Upper lobe of left lung (tissue), 6 donors: ENCODE measurements at places on chromosomes 7 and 10.
A peak's percentile ranks its signal among the peaks of the same experiment; 100 is the strongest.

- no peak overlapping the region for H3K27ac ChIP-seq
- H3K36me3 ChIP-seq, result no peaks in the 10 kb centered on the region
- no peak overlapping the region for H3K4me3 ChIP-seq
- no peaks in the 10 kb centered on the region for H3K27me3 ChIP-seq
These were observed 7.6 kb upstream of the BAG3 start for GRCh38 chr10:119643306-119644204.

DNA sequence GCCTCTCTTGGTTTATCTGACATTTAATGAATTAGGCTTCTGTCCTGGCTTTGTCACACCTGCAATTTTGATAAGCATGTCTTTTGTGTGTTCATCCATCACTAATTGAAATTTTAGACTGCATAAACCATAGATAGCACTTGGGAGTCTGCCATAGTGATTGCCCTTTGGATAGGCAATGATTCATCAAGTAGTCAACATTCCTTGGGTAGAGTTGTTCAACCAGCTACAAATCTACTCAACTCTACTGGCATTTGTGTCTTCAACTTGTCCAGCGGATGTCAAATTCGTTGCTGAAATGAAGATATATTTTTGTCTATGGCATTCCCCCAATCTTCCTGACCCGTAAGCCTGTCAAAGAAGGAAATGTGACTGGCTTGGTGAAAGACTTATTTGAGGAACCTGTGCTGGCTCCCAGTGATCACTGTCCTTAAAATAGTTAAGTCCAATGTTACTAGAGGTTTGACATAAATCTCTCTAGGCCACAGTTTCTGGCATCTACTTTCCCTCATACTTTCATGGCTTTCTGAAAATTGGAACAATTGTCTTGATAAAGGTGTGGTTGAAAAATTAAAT lies 33.7 kb upstream of the CREB5 start:
- H3K4me3 ChIP-seq, result no peak overlapping the region
- DNase-seq, result no peak
- no peaks in the 10 kb centered on the region for H3K36me3 ChIP-seq
- H3K4me1 ChIP-seq, result no peaks in the 10 kb centered on the region

GRCh38 chr10:100737355-100738054 lies 7.9 kb upstream of the PAX2 start:
- H3K4me3 ChIP-seq, result peak overlapping the region; percentile 31
- H3K4me1 ChIP-seq, result peaks cover 40% of the 10 kb centered on the region
- peaks cover 74% of the 10 kb centered on the region for H3K27me3 ChIP-seq
- H3K36me3 ChIP-seq, result no peaks in the 10 kb centered on the region

- no peak overlapping the region for H3K27ac ChIP-seq
- no peaks in the 10 kb centered on the region for H3K36me3 ChIP-seq
- no peak overlapping the region for H3K4me3 ChIP-seq
- H3K27me3 ChIP-seq, result no peaks in the 10 kb centered on the region
- DNase-seq, result no peak
These were observed 338.0 kb upstream of the KIAA1217 start for GRCh38 chr10:23870651-23871610.

DNA sequence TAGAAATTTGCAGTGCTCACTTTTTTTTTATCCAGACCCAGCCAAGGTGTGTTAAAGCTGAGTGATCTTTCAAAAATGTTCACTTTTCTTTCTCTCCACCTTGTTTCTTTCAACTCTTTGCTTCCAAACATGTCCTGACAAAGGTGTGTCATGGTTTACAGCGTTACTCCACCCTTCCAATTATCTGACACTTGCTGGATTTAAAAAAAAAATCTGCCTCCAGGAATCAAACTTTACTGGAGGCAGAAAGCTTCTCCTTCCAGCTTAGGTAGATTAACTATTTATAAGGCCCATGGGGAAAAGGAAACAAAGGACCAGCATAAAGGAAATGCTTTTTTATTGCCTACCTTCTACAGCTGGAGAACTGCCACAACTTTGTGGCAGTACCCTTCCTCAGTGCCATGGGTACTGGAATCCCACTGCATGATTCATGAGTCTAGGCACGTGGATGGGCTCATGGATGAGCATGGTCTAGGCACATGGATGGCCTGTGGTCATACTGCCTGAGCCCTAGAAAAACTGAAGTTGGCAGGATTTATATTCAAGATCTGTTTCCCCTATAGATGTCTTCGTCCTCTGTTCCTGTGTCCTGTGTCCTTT lies at the start of gene COL17A1:
Gene COL17A1 (minus strand): TSS at position 80 of the 600 bp plus-strand sequence. CDS start 5,207 bp downstream, outside the sequence.
- H3K27me3 ChIP-seq, result no peaks in the 10 kb centered on the region
- peak within 1 kb of the TSS; percentile 20 for H3K27ac ChIP-seq
- no peaks in the 10 kb centered on the region for H3K4me1 ChIP-seq
- H3K36me3 ChIP-seq, result no peaks in the 10 kb centered on the region

GRCh38 chr10:95330966-95331453 lies 40.2 kb upstream of the PDLIM1 start:
- H3K27me3 ChIP-seq, result no peaks in the 10 kb centered on the region
- H3K4me1 ChIP-seq, result peaks cover 51% of the 10 kb centered on the region
- no peak overlapping the region for H3K4me3 ChIP-seq
- no peak overlapping the region for H3K27ac ChIP-seq
- no peaks in the 10 kb centered on the region for H3K36me3 ChIP-seq
- no peak for DNase-seq

GRCh38 chr7:48255046-48255445 lies 83.8 kb downstream of the ABCA13 start:
- H3K4me1 ChIP-seq, result no peaks in the 10 kb centered on the region
- H3K36me3 ChIP-seq, result no peaks in the 10 kb centered on the region
- DNase-seq, result no peak
- H3K27ac ChIP-seq, result no peak overlapping the region

DNA sequence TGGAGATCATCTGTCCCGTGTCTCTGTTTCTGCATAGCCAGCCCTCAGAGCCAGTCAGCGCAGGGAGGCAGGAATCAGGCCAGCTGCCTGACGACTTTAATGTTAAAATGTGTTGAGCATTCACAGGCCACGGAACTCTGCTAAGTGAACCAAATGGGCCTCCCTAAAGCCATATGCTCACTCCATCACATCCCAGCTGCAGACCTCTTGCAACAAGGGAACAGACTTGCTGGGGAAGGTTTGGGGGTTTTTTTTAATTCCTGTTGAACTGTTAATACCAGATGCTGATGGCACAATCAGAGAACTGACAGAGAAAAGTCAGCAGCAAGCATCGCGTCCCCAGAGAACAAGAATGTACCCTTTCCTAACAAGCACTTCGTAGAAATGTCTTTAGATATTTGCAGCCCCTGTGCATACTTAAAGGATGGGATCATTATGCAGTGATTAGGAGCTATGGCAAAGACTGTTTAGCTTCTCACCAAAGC lies 900.4 kb upstream of the AUTS2 start:
- no peaks in the 10 kb centered on the region for H3K27me3 ChIP-seq
- no peaks in the 10 kb centered on the region for H3K4me1 ChIP-seq

- H3K27me3 ChIP-seq, result no peaks in the 10 kb centered on the region
- no peak overlapping the region for H3K4me3 ChIP-seq
- H3K4me1 ChIP-seq, result no peaks in the 10 kb centered on the region
- no peaks in the 10 kb centered on the region for H3K36me3 ChIP-seq
These were observed 64.8 kb downstream of the THSD7A start for GRCh38 chr7:11767148-11767547.

DNA sequence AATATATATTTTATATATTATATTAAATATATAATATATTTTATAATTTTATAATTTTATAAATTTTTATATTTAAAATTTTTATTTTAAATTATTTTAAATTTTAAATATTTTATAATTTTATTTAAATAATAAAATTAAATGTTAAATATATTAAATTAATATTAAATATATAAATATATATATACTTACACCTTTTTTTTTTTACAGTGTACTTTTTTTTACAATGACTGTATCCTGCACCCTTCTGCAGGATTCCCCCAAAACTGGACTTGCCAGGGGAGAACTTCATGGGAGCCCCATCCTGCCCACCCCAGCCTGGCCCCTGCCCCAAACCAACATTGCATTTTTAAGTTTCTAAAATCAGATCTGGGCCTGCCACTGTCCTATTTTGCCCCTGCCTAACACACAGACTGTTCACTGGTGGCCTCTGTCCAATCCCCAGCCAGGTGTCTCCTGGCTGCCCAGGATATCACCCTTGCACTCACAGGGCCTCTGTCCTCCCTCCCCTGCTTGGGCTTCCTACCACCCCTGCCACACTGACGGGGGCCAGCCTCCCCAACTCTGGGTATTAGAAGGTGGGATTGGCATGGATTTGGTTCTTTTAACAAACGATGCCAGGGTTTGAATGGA lies 138.0 kb downstream of the ADCY1 start:
- H3K4me1 ChIP-seq, result peaks cover 5% of the 10 kb centered on the region
- no peak overlapping the region for H3K4me3 ChIP-seq
- DNase-seq, result no peak
- no peak overlapping the region for H3K27ac ChIP-seq

DNA sequence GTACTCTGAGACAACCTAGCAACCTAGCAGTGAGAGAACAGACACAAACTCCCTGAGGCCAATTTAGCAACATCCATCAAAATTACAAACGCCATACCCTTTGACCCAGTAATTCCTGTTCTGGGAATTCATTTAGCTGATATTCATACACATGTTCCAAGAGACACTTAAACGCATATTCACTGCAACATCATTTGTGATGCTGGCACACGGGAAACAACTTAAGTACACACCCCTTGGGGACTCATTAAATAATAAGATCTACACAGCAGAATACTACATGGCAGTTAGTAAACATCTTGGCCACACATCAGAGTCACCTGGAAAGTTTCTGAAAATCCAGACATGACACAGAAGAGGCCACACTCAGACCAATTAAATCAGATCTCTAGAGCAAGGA lies 17.6 kb downstream of the NUDCD3 start:
- peaks cover 5% of the 10 kb centered on the region for H3K4me1 ChIP-seq
- H3K27ac ChIP-seq, result no peak overlapping the region
- DNase-seq, result no peak
- no peak overlapping the region for H3K4me3 ChIP-seq

- no peak overlapping the region for H3K4me3 ChIP-seq
- no peak for DNase-seq
- no peak overlapping the region for H3K27ac ChIP-seq
These were observed 97.6 kb downstream of the CUX1 start for GRCh38 chr7:101915000-101915399.

DNA sequence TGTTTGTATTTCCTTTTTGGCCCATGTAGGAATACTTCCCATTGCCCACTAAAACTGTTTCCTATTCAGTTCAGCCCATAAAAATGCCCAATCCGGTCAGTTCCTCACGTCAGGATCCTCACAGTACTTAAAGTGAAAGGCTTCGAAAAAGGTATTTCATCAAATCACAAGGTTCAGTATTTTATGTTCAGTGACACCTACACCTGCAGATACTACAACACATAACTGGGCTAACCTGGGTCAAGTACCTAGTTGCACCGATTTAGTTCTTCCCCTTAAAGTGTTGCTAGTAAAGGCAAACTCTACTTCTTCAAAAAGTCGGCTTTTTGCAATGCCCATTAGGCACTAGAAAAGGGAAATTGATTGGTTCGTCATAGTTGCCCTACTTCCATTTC lies 1.1 kb downstream of the SNX13 start:
- peak overlapping the region; percentile 99 for H3K27ac ChIP-seq
- H3K36me3 ChIP-seq, result no peaks in the 10 kb centered on the region
- peaks cover 15% of the 10 kb centered on the region for H3K4me1 ChIP-seq
- H3K27me3 ChIP-seq, result no peaks in the 10 kb centered on the region
- no peak for DNase-seq
- H3K4me3 ChIP-seq, result peak overlapping the region; percentile 89

DNA sequence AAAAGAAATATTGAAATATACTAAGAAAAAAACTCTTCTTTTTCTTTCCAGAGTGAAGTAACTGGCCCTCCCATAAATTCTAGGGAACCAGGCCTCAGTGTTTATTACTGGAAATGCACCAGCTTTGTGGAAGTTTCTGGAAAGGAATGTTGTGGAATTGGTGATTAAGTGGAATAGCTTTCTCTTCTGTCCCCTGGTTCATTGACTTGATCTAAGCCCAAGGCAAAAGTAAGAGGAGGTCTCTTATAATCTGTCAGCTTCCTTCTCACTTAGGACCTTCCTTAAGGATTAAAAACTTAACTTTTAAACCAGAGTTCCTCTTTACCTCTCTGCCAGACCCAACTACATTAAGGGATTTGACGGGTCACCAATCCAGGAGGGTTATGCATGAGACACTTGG lies 266.2 kb downstream of the SLC25A13 start:
- DNase-seq, result no peak
- H3K27ac ChIP-seq, result no peak overlapping the region
- H3K4me3 ChIP-seq, result no peak overlapping the region
- no peaks in the 10 kb centered on the region for H3K4me1 ChIP-seq
- H3K36me3 ChIP-seq, result no peaks in the 10 kb centered on the region

- no peaks in the 10 kb centered on the region for H3K36me3 ChIP-seq
- peaks cover 22% of the 10 kb centered on the region for H3K4me1 ChIP-seq
- no peak overlapping the region for H3K4me3 ChIP-seq
- no peak for DNase-seq
- H3K27me3 ChIP-seq, result no peaks in the 10 kb centered on the region
- no peak overlapping the region for H3K27ac ChIP-seq
These were observed 19.3 kb downstream of the ZRANB1 start for GRCh38 chr10:124961248-124961570.

GRCh38 chr10:106360870-106361269 lies 803.6 kb downstream of the SORCS1 start:
- H3K36me3 ChIP-seq, result no peaks in the 10 kb centered on the region
- DNase-seq, result no peak
- no peak overlapping the region for H3K4me3 ChIP-seq

- DNase-seq, result no peak
- no peaks in the 10 kb centered on the region for H3K4me1 ChIP-seq
- no peak overlapping the region for H3K27ac ChIP-seq
- no peaks in the 10 kb centered on the region for H3K36me3 ChIP-seq
- no peaks in the 10 kb centered on the region for H3K27me3 ChIP-seq
- no peak overlapping the region for H3K4me3 ChIP-seq
These were observed 211.2 kb downstream of the JAZF1 start for GRCh38 chr7:27969346-27969745.

GRCh38 chr10:96271016-96271815 lies at the start of gene BLNK:
BLNK (minus strand) TSS chr10:96271569; CDS start chr10:96271398, 171 bp downstream.
- H3K4me1 ChIP-seq, result peaks cover 7% of the 10 kb centered on the region
- no peak for DNase-seq
- H3K27me3 ChIP-seq, result no peaks in the 10 kb centered on the region
- H3K4me3 ChIP-seq, result peak within 1 kb of the TSS; percentile 20

DNA sequence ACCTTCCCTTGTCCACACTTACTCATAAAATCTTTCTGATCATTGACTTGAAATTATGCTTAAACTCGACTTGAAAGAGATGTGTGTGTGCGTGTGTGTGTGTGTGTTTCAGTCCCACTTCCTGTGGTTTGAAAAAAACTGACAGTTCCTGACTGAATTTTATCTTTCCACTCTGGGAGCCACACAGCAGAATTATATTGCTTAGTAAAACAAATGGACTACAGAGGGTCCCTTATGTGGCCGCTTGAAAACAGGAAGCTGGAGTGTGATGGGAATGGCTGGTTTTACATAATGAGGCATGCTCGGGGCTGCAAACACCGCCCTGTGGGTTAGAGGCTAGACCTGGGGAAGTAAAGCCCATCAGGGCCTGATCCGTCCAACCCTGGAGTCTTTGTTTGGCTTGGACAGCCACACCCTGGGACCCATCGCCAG lies 54.8 kb downstream of the LYZL1 start:
- no peak for DNase-seq
- H3K36me3 ChIP-seq, result no peaks in the 10 kb centered on the region
- no peak overlapping the region for H3K4me3 ChIP-seq
- no peaks in the 10 kb centered on the region for H3K27me3 ChIP-seq

GRCh38 chr10:92972066-92972870 lies 88.3 kb upstream of the CYP26C1 start:
- H3K4me1 ChIP-seq, result peaks cover 4% of the 10 kb centered on the region
- DNase-seq, result no peak
- no peak overlapping the region for H3K4me3 ChIP-seq
- no peak overlapping the region for H3K27ac ChIP-seq
